ENCODE measurements at places on chromosomes 12 and 14.

DNA sequence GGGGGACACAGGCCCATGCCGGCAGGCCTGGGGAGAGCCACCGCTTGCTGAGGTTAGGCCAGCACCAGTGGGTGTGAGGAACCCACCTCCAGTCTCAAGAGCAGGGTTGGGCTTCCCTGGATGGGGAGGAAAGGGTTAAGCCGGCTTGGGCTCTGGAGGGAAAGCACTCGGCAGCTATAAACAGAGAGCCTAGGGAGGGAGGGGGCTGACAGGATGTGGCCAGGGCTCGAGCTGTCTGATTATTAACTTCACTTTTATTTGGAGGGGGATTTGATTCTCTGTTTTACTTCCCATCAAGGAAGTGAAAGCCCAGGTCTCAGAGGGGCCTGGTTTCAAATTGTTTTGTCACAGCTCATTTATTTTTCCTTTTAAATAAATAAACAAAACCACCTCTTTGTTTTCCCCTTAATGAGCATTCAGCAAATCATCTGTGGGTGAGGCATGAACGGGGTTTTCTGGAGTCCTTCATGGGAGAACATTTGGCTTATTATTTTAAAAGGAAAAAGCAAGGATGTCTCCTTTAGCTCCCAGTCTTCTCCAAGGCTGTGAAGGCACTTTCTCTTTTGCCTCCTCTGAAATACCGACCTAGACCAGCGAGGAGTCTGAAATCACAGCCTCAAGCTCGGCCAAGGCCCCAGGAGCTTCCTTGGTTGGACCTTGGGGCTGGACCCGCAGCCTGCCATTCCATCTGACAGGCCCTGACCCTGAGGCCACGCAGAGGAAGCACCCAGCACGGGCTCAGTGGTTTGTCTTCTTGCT, 21.9 kb upstream of the ZFP36L1 start:
- DNase-seq: no peak

DNA sequence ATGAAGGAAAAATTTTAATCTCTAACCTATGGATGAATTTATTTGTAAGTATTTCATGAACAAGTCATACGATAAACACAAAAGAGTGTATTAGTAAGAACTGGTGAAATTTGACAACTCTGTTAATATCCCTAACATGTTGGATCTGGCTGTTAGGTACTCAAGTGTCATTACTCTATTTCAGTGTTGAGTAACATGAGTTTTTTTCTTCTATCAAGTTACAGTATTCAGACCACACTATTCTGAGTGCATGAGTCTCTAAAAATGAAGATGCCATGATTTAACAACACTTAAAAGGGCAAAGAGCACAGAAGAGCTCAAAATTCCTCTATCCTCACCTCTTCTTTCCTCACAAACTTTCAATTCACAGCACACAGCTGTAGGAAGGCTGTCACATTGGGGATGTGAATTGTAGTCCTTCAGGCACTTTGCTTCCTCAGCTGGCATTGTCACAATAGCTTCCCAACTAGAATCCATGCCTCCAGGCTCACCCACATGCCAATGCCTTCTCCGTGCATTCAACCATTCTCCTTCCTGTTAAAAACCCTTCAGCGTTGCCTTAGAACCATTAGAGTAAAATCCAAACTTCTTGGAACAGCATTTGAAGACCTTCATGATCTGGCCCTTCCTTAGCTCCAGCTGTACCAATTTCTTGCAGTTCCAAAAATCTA, 73.7 kb upstream of the DBX2 start:
- no peak for DNase-seq

GRCh38 chr14:105945896-105946295, 419.5 kb downstream of the TMEM121 start:
- no peak for DNase-seq

- no peak for DNase-seq
Measured at GRCh38 chr12:59118356-59118755, 198.1 kb upstream of the LRIG3 start.

GRCh38 chr12:71158361-71158882, 623 bp upstream of the TSPAN8 start:
- DNase-seq: no peak

DNA sequence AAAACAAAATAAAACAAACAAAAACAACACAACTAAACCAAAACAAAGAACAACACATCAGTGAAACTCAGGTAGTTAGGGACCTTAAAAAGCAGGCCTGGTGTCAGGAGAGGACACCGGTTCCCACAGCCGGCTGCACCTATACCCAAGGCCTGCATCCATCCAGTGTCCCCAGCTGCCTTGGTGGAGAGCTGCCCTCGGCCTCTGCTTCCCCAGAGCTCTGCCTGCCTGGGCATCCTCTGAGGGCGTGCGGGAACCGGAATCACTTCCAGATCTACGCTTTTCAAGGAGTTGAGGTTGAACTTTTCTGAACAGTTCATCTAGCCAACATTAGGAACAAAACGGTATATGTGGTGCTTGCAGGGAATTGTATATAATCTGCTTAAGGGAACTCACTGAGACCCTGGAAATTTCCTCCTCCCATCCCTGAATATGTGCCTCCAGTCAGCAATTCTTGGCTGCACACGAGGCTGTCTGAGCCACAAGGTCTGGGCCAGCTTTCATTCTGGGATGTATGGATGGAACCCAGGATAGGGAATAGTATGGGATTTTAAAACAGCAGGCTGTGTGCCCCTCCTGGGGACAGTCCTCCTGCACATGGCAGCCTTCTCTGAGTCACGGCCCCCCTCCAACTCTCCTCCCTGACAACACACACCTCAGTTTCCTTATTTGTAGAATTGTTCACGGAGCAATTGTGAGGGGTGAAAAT, 319.0 kb upstream of the RTL1 start:
- no peak for DNase-seq

DNA sequence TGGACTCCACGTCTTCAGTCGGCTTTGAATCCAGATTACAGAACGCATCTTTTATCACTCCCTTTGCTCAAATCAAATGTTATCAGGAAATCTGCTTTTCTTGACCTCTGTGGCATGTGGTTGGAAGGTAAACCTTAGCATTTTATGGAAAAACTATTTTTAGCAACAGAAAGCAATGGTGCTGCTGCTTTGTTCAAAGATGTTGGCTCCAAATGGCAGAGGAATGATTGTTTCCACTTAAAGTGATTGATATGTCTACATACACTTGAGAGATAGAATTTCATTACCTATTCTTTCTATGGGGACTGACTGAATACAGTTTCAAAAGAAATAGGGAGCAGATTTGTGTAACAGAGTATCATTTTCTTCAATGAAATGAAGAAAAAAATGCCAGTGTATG, 761.2 kb downstream of the NOVA1 start:
- no peak for DNase-seq

GRCh38 chr12:23831739-23832138, 117.7 kb downstream of the SOX5 start:
- DNase-seq: no peak

DNA sequence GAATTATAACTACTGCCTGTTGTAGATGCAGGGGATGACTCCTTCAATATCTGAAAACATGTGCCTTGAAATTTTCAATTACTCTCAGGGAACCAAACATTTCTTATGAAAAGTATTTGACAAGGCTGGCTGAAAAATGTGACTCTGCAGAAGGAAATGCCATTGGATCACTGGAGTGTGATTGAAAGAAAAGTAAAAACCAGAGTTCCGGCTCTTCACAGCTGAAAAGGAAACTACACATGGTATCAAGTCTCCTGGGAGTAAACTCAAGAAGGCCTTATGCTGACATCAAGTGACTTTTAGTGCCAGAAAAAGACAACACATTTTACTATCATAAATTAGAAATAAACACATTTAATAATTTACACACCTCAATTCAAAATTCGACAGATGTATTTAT, 693.0 kb downstream of the LRFN5 start:
- DNase-seq: no peak

GRCh38 chr12:3289702-3290101, 201.3 kb upstream of the PRMT8 start:
- no peak for DNase-seq

DNA sequence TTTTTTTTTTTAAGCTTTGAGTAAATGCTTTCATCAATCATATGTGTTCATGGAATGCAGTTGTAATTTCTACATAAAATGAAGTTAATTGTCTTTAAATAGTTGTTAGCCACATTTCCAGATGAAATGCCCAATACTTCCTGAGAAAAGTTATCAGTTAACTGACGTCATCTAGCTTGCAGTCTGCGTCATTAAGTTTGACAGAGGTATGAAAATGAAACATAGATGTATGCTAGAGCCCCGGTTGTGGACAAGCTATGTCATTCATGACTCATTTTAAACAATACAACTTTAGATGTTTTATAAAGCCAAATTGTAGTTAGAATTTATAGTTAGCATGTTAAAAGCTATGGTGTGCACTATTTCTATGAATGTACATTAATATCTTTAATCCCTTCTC, 90.7 kb downstream of the PLEKHA5 start:
- DNase-seq: no peak

- DNase-seq: no peak
Measured at GRCh38 chr12:80053051-80053790, 46.1 kb upstream of the OTOGL start.

- no peak for DNase-seq
Measured at GRCh38 chr14:94738097-94738496, 31.8 kb downstream of the GSC start.

GRCh38 chr14:99508896-99509629, 27.9 kb downstream of the CCNK start:
- DNase-seq: no peak

GRCh38 chr14:68447581-68448251, 345.2 kb downstream of the ZFP36L1 start:
- no peak for DNase-seq

GRCh38 chr14:69685716-69686115, 74.3 kb downstream of the SUSD6 start:
- DNase-seq: no peak

GRCh38 chr14:66237741-66238140, 248.4 kb upstream of the CCDC196 start:
- no peak for DNase-seq

DNA sequence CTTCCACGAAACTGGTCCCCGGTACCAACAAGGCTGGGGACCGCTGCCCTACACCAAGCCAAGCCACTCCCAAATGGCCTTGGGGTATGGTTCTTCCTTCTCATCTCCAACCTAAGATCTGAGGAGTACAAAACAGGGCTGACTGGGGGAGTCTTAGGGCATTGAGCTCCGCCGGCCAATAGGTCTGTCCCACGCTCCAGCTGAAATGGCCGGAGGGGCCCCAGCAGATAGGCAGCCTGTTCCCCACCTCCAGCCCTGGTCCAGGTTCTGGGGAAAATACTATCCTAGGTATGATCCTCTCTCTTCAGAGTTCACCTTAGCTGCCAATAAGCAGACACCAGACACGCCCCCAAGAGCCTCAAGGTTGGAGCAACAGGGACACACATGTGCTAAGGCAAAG, 90.2 kb downstream of the ACTN1 start:
- no peak for DNase-seq

DNA sequence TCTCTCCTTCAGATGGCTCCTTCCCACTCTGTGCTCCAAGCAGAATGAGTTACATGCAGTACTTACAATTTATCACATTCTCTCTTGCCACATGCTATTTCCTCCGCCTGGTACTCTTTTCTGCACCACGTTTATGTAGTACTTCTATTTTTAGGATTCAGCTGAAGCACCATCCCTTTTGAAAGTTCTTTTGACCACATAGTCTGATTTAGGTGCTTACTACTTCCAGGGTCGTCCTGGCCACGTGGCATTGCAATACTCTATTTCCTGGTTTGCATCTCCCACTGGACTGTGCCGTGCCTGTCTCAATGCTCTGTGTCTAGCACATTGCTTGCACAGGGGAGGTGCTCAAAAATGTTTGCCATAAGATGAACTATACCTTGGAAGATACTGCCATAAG, 16.3 kb upstream of the TBC1D30 start:
- DNase-seq: no peak

GRCh38 chr14:36091096-36091495, 85.4 kb downstream of the PTCSC3 start:
- no peak for DNase-seq

GRCh38 chr12:121637231-121637914, 11.0 kb downstream of the ORAI1 start:
- no peak for DNase-seq

GRCh38 chr12:78157199-78157598, 326.5 kb downstream of the NAV3 start:
- DNase-seq: no peak

- no peak for DNase-seq
Measured at GRCh38 chr14:78186277-78186676, 16.1 kb downstream of the NRXN3 start.

DNA sequence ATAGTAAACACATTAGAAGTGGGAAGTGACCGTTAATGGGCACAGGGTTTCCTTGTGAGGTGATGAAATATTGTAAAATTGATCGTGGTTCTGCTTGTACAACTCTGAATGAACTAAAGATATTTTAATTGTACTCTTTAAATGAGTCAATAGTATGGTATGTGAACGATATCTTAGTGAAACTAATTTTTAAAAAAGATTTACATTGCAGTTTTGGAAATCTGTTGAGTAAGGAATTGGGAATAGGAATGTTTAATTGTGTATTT, 1.7 kb downstream of the ZNF410 start:
- DNase-seq: no peak

GRCh38 chr14:87087881-87088280, 905.1 kb downstream of the GALC start:
- DNase-seq: no peak
